ENCODE measurements at places on chromosomes 2 and 18.

- no peak for DNase-seq
Measured at GRCh38 chr18:80239830-80240229, 7.5 kb downstream of the PARD6G start.

DNA sequence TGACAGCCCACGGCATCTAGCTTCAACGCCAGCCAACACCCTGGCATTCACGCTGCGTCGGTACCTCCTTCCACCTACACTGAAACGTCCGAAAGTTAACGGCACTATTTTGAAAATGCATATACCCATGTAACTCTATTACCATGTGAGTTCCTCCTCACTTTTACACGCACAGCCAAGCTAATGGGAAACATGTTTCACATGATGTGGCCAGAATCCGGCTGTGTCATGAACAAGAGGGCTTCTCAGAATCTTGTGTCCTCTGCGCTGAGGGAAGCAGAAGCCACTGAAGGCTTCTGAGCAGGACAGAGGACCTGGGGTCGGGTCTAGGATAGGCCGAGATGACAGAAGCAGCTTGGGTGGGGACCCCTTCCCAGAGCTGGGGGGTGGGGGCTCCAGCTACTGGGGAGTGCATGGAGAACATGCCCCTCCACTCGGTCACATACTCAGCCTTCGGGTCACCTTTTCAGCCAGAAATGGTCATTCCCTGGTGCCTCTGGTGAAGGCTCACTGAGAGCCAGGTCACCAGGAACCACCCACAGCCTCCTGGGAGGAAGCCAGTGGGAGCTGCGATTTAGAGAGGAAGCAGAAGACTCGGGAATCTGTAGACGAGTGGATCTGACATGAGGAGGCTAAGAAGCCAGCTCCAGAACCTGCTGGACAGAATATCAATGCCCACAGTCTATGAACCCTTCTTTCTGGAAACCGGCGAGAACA, 41.5 kb downstream of the HDAC4 start:
- no peak for DNase-seq

DNA sequence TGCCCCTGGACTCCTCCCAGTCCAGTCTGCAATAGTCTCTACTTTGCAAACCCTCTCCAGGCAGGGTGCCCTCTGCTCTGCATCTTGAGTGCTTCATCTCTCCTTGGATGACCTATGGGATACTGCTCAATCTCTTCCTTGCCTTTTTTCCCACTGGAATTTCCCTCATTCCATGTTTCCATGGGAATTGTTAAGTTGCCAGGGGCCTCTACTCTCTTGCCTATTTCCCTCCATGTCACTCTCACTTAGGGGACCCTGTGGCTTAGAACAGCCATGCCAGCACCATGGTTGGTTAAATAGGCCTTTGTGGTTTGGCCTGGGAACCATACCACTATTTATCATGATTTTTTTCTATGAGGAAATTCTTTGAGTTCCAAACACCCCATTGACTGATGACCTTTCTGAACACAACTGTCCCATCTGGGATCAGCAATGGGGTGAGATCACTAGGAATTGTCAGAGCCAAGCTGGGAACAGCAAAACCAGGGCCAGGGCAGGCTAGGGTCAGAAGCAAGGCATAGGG, 91.4 kb upstream of the RBMS1 start:
- no peak for DNase-seq

DNA sequence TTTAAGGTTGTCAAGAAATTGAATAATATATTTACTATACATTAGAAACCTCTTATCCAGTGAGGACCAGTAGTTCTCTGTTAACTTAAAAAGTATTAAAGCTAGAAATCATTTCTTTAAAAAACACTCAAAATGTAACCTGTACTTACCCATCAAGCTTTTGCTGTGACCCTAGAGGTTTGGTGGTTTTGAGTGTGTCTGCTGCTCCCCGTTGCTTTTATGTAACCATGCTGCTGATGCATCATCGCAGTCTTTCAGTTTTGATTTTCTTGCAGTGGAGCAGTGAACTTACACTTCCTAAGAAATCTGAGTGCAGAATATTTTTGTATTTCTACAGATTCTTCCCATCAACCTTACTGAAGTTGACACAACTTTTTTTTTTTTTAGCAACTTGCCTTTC, 34.2 kb downstream of the MRPS9 start:
- no peak for DNase-seq

DNA sequence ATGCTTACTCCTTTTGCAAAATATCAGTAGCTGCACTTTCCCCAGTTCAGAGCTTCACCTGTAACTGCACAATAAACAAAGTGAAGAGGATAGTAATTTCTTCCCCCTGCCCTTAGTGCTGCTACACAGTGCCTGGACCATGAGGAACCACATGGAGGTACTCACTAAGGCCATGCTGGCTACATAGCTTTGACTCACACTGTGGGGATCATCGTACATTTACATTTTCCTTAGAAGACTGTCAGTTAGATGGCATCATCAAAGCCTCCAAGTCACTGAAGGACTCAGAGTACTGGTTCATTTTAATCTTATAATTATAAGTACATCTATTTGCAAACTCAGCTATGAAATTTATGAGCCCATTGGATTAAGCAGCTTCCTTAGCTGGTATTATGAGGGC, 1416.5 kb upstream of the CELF4 start:
- DNase-seq = no peak

- peak; percentile 62 for DNase-seq
Measured at GRCh38 chr18:35122586-35123224, 81.5 kb downstream of the MAPRE2 start.

DNA sequence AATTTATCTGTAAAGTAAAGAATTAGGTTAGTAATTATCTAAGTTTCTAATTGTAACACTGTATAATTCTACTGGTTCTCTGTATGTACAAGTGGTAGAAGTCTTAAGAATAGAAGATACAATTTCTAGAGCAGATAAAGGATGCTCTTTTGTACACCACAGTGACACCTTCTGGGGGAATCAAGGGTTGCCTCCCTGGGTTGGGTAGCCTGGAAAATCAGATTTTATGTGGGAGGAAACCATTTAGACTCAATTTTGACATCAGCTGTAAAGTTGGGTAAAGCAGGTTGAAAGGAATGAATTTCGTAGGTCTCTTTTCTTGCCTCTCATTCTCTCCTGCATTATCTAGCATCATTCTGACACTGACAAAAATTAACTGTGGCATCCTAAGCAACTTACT, 354.8 kb downstream of the DCC start:
- DNase-seq = peak; percentile 38

DNA sequence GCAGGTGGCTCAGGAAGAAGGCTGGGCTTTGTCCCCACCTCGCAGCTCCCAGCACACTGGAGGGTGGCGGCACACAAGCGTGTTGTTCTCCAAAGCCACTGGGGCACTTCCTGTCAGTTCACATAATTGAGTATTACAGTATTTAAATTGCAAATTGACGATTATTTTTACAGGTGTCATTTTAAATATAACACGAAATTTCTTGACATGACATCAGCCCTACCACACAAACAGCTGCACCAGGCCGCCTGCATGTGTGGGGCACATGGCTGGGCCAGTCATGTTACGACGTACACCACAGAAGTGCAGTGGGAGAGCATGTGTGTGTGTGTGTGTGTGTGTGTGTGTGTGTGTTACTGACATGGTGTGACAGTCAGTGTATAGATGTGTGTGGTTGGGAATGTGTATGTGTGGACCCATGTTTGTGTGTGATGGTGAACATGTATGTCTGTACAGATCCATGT, 155.6 kb downstream of the TTC32 start:
- DNase-seq = no peak

GRCh38 chr18:47987388-47987699, 56.9 kb upstream of the SMAD2 start:
- no peak for DNase-seq

DNA sequence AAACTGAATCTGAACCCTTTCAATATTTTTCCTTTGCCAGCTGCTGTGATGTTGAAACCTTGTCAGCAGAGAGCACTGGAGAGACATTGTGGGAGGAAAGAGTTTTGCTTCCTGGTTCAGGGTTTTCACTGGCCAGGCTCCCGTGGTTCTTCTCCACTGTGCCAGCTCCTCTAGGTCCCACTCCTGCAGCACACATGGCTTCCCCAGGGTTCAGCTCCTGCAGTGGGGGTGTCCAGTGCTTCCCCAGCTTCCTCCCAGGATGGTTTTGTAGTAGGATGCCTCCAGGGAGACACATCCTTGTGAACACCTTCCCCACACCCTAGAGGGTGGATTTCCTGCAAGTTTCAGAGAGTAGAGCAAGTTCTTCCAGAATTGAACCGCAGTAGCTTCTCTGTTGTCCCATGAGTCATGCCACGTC, 24.0 kb upstream of the SULT1C3 start:
- DNase-seq = no peak
